ENCODE measurements at places on chromosomes 13 and 19.

GRCh38 chr19:18346091-18346490 is 5.7 kb downstream of the PGPEP1 start:
- DNase-seq, result no peak

DNA sequence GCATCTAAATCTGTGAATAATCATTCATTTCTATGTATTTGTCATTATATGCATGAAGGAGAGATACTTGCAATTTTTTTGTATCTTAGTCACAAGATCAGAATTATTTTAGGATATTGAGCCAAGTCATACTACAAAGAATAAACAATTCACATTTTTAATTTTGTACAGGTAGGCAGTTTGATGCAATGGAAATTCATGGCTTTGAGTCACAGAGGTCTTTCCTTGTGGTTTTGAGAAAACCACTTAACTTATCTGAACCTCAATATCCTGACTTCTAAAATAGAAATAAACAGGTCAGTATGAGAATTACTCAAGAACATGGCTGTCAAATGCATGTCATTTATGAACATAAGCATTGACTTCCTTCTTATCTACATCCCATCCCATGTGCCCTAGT is 221.4 kb upstream of the SLC10A2 start:
- no peak for DNase-seq

DNA sequence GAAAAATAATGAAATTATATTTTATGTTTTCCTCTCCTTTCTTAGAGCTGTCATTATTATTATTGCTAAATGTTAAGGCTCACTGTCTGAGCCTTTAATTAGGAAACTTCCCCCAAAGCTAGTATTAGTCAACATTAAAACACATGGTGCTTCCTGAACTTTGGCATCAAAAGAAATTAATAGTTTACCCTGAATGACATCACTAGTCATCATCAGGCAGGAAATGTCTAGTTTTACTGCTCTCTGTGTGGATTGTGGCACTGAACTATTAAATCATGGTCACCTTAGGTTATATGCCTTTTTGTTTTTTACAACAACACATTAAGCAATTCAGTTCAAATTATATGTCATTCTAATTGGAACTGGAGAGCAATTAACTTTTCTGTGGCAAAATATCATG is 595.5 kb downstream of the SLITRK1 start:
- DNase-seq, result no peak

DNA sequence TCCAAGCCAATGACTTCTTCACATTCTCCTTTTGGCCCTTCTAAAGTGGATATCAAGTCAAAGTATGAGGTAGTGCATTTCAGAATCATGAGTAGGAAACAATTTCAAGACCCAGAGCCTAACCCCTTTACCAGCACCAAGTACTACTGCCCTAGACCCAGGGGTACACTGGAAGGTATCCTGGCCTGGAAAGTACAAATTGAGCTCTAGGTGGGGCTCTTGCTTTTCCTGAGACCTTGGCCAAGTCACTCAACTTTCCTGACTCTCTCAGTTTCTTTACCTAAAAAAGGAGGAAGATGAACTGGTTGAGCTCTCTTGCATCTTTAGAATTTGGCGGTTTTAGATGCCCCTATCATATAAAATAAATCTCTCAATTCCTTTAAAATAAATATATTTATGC is 204.7 kb downstream of the FGF14 start:
- DNase-seq, result no peak

- DNase-seq, result no peak
Measured at GRCh38 chr19:6417713-6418561, 6.7 kb downstream of the KHSRP start.

- no peak for DNase-seq
Measured at GRCh38 chr13:91401920-91402319, 3.5 kb downstream of the GPC5 start.

DNA sequence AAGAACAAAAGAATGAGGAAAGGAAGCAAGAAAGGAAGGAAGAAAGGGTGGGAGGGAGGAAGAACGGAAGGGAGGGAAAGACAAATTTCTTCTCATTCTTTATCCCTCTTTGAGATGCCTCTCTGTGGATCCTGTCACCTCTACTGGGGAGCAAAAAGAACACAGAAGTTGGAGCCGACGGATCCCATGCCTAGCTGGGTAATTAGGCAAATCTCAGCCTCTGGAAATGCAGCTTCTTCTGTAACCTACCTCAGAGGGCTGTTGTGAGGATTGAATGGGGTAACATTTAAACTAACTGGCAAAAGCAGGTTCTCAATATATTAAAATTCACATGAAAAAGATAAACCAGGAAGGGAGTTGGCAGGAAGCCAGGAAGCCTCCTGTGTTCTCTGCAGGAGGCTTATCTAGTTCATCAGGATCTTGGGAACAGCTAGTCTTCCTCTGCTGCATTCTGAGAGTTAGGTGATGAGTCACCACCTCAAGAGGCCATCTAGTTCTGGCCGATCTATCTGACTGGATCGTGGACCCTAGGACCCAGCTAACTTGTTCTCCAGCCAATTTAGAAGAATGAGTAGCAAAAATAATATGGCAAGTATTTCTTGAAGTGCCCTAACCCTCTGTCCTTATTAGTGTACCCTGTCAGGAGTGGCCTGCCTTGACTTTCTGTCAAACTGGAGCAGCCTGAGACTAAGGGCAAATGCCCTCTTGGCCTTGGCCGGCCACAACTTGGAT is 15.2 kb upstream of the CPB2 start:
- DNase-seq, result no peak

- no peak for DNase-seq
Measured at GRCh38 chr19:38055655-38056521, 148.9 kb downstream of the SIPA1L3 start.

- no peak for DNase-seq
Measured at GRCh38 chr19:5697890-5698634, 8.0 kb downstream of the RPL36 start.

- DNase-seq, result no peak
Measured at GRCh38 chr19:45972081-45972946, 1.4 kb downstream of the NOVA2 start.

- DNase-seq, result no peak
Measured at GRCh38 chr19:5080030-5080654, 111.2 kb downstream of the KDM4B start.

DNA sequence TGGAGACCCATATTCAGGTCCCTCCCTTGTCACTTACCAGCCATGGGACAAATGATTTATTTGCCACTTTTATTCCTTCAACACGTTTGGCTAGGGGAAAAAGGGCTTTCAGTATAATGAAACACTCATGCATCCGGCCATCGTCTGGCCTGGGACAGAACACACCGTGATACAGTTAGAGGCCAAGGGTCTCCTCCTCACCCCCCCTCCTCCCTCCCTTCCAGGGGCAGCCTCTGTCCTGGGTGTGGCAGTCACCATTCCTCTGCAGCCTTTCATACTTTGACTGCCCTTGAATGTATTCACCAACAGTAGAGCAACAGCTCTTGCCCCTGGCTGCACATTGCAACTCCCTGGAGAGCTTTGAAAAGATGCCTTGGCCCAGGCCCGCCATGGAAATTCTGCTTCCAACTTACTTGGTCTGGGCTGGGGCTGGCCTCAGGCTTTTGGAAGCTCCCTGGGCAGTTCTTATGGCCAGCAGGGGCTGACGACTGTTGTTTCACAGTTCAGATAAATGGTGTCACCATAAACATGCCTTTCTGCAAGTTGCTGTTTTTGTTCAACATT is 3.0 kb downstream of the PAK4 start:
- no peak for DNase-seq

DNA sequence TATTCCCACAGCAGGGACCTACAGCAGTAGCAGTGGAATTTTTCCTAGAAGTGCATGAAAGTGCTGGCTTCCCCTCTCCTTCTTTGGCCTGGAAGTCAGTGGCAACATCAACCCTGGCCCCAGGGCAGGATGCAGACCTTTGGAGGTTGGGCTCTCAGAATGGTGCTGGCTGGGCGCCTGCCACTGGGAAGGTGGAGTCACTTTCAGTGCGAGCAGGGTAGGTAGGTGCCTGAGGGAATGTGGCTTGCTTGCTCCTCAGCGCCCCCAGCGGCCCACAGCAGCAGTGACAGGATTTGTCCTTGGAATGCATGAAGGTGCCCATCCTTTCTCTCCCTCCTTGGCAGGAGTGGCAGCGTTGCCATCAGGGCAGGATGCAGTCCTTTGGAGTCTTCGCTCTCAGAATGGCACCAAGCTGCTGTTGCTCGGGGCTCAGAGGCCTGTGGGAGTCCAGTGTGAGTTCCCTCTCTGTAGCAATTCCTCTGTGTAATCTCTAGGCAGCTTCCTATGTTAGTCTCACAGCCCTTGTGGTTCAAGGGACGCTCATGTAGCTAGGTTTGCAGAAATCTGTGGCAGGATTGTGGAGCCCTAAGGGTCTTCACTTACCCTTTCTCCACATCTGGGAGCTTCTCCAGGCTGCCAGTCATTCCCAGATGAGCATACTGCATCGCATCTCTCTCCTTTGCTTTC is 354.4 kb upstream of the DACH1 start:
- no peak for DNase-seq

DNA sequence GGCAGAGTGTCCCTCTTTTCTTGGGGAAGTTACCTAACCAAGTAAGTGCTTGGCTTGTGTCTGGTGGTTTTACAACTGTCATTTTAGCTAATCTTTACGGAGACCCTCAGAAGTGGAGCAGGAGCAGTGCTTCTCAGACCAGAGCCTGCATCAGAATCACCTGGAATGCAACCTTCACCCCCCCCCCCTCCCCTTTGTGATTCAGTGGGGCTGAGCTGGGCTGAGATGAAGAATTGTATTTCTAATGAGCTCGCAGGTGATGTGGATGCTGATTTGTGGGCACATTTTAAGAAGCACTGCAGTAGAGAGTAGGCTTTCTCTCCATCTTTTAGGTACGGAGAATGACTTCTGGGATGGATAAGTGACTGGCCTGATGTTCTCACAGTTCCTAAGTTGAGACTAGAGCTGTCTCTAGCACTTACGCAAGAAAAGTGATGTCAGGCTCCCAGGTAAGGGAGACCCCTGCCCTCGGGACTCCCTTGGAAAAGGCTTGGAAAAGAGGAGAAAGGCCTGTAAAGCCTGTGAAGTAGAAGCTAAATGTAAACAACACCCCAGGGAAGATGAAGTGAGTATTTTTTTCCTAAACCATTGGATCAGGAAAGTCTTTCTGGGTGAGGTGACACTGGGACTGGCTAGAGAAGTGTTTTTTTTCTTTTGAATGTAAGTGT is 23.3 kb upstream of the RNF113B start:
- no peak for DNase-seq

All from stimulated activated CD8-positive, alpha-beta memory T cell treated with anti-CD3 and anti-CD28 coated beads, Interleukin-7, amount 100 ng/mL, for 1 hour (primary cell).